Activated CD8-positive, alpha-beta memory T cell treated with anti-CD3 and anti-CD28 coated beads, Interleukin-2, amount 50 U/mL, for 4 hours (primary cell): ENCODE measurements at places on chromosomes 2 and 18.

DNA sequence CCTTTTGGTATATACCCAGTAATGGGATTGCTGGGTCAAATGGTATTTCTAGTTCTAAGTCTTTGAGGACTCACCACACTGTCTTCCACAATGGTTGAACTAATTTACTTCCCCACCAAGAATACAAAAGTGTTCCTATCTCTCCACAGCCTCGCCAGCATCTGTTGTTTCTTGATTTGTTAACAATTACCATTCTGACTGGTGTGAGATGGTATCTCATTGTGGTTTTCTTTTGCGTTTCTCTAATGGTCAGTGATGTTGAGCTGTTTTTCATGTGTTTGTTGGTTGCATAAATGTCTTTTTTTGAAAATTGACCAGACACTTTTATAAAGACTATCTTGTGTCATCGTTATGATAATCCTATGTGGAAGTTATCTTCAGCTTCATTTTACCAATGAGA, 16.0 kb upstream of the ATP8B1 start:
- no peak for DNase-seq

GRCh38 chr18:47929681-47930198, 719 bp downstream of the SMAD2 start:
- no peak for DNase-seq

GRCh38 chr18:75467851-75468250, 40.3 kb upstream of the SMIM21 start:
- no peak for DNase-seq

GRCh38 chr2:108593547-108594098, 59.4 kb downstream of the LIMS1 start:
- DNase-seq: no peak

- DNase-seq: no peak
Measured at GRCh38 chr2:151803811-151804210, 24.4 kb downstream of the ARL5A start.

DNA sequence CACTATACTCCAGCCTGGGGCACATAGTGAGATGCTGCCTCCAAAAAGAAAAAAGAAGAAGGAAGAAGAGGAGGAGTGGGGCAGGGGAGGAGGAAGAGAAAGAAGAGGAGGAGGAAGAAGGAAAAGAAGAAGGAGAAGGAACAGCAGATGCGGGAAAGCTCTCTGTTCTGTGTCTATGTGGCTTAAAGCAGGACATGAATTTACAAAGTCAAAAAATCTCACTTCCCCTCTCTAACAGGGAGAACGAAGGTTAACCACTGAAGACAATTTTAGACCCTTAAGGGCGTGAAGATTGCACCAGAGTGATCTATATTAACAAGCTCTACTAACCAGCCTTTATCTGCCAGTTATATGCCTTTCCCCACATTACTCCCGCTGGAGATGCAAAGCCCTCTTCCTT, 258.9 kb downstream of the METTL4 start:
- DNase-seq: no peak

- DNase-seq: no peak
Measured at GRCh38 chr2:241463276-241464135, 44.9 kb downstream of the STK25 start.

DNA sequence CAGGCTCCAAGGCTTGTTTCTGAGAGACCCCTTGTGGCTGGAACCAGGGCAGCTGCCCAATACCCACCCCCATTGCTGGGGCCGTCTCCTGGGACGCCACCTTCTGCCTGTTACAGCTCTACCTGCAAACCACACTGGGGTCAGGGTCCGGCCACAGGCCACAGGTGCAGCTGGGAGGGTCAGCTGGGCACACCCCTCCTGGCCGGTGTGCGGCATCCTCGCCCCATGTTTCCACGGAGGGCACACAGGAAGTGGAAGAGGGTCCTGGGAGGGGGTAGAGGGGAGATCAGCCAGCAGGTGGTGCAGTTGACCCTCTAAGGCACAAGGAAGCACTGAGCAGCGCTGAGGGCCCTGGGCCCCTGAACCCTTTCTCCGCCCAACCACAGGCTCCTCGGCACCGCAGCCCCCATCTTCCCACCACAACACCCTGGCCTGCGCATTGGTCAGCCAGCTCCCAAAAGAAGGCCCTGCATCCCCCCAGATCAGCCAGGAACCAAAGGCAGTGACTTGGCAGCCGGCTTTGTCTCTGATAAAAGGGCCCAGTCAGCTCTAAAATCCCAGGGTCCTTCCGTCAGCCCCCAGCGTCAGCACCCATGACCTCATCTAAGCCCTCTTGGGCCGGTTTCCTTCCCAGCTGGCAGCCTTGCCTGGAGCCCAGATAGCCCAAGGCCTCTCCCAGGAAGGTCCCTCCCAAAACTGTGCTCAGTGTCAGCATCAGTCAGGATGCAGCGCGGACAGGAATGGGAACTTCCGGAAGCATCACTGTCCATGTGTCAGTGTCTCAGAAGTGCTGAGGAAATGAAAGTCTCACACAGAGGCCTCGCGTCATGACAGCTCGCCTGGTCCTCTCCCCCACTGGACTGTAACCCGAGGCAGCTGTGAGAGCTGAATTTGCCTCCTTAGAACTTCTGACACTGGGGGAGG, 1.7 kb downstream of the ERFE start:
- no peak for DNase-seq

GRCh38 chr18:79695269-79695668, 15.7 kb downstream of the CTDP1 start:
- no peak for DNase-seq

DNA sequence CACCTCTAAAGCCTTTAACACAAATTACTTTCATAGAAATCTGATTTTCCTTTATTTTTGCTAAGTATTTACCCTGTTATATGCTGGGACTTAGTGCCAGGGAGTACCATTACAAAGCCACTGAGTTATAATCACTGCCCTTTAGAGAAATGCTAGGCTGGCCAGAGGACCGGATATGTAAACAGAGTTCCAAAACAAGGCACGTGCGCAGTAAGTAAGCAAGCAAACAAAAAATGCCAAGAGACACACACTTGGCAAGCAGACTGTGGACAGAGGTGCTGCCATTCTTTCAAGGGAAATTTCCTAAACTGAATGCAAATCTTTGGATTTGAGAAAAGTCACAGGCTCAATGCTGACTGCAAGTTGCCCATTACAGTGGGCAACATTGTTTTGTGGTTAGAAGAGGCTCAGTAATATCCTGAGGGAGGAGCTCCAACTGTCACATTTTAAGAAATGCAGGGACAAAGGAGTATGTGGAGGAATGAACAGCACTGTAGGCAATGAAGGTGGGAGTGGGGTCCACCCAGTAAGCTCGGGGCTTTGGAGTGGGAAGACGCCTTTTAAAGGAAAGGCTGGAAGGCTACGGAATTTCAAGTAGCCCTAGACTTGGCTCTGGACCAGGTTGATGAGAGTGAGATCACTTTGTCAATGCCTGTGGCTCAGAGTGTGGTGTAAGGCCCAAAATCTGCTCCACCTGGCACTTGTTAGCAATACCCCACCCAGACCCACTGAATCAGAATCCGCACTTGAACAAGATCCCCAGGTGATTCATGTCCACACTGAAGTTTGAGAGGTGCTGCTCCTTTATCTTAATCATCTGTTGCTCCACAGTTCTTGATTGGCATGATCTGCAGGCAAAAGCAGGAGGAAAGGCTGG, 2.1 kb upstream of the PARD6G start:
- DNase-seq: no peak

DNA sequence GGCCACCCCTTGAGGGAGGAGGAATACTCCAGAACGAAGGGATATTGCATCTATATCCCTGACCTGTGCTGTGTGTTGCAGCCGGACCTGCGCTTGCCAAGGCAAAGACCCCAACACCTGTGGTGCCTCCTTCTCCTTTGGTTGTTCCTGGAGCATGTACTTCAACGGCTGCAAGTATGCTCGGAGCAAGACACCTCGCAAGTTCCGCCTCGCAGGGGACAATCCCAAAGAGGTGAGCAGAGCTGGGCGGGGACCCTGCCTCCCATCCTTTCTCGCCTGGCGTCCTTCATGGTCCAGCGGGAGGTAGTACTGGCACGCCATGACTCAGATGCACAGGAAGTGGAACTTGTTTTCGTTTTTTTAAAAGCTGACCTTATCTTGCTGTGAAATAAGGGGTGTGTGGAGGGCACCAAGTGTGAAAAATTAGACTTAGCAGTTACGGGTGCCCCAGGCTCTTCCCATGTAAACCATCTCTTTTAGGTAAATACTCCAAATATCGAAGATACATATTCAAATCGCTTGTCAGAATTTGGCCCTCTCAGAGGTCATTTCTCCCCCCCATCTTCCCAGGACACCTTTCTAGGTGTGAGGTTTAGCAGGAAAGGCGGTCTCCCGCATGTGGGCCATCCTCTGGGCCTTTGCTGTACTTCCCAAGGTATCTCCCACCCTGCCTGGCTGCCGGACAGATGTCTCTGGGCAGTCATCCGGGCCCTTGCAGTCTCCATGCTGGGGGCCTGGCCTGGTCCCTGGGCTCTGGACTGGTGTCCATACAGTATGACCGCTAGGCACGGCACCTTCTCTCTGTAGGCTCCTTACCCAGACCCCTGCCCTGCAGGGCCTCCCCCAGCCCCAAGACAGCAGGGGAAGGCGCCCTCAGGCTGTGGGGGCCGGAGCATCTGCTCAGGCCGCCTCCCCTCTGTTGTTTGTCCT, 57.6 kb downstream of the BOLA3 start:
- DNase-seq: no peak

GRCh38 chr18:46627136-46627535, 29.9 kb downstream of the LOXHD1 start:
- no peak for DNase-seq

DNA sequence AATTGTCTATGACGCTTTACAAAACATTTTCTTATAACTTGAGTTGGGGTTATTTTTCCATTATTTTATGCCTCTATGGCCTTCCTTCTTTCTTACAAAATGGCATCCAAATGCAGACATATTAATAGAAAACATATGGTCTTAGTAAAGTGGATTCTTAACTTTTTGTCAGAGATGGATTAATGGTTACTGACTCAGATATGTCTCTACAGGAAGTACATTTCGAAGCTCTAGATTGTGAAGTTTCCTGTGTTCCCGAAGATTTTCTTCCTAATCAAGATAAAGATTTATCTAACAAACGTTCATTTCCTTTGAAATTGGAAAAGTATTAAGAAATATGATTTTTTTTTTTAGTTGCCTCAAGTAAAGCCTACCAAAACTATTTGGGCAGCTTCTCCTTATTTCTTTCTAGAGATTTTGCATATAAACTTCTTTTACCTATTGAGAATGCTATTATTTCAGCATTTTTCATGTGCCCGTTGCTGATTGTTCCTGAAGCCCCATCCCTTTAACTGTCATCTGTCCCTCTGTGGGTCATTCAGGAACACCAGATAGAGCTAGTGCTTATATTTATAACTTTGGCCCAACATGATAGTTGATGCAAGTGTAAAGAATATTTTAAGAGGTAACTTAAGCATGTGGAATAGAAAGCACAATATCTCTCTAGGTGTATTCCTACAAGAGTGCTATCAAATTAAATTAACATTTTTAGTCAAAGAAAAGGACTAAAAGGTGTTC, 498.0 kb downstream of the CCDC85A start:
- DNase-seq: no peak

- DNase-seq: no peak
Measured at GRCh38 chr2:143575340-143575739, 446.1 kb downstream of the ARHGAP15 start.

- DNase-seq: no peak
Measured at GRCh38 chr2:233821196-233821595, 33.1 kb downstream of the HJURP start.

GRCh38 chr2:96407041-96407918, 71.7 kb downstream of the NCAPH start:
- DNase-seq: peak; percentile 63

DNA sequence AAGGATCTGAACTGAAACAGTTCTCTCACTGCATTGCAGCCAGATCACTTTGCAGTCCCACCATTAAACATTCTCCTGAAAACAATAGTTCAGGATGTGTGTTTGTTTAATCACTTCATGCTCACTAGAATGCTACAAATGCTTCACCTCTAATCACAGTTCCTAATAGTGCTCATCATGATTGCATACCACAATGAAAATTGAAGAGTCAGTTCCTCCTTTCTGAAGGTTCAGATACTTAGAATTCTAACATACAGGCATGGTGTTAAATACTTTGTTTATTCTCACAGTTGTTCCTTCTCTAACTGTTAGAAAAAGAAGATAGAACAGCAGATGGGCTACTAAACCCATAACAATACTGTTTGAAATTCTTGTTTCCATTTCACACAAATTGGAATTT, 622.3 kb upstream of the ACVR2A start:
- DNase-seq: no peak

GRCh38 chr18:72180689-72181088, 363.5 kb downstream of the CBLN2 start:
- DNase-seq: no peak

- DNase-seq: no peak
Measured at GRCh38 chr18:1657876-1658275, 753.2 kb downstream of the ADCYAP1 start.

DNA sequence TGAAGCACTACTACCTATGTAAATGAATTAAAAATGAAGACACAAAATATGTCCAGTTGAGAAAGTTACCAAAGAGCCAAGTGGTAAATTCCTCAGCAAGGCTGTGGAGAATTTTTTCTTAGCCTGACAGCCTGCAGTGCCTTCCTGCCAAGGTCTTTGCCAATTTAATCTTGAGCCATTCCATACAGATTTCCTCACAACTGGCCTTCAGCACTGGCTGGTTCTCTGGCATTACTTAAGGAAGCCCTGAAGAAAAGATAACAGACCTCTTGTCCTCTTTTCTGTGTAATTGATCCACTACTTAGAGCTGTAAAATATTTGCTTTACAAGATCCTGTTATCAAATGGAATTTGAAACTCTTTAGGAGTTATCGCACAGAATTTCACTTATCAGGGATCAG, 334.2 kb upstream of the LRRTM1 start:
- DNase-seq: no peak

GRCh38 chr18:62741584-62741983, 26.2 kb downstream of the PHLPP1 start:
- DNase-seq: no peak

- DNase-seq: no peak
Measured at GRCh38 chr2:119423108-119423444, 8.6 kb upstream of the TMEM37 start.

GRCh38 chr2:85872536-85873161, 16.1 kb downstream of the ST3GAL5 start:
- DNase-seq: no peak

DNA sequence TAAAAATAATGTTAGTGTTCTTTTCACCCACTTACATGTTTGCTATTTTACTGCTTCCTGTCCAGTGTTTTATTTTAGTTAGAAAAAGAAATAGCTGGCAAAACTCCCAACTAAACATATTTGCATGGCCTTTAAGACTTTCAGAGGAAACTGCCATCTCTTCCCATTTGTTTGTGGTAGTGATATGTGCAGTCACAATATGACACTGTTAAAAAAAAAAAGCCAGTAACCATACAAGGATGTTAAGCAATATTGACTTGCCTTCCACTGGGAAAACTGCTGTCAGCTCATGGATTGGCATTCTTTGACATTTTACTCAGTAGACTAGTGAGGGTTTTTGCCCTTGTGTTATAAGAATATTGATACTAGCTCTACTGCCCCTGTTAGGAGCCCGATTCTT, 29.1 kb downstream of the XIRP2 start:
- no peak for DNase-seq
